ENCODE measurements at places on chromosomes 3 and 15.

DNA sequence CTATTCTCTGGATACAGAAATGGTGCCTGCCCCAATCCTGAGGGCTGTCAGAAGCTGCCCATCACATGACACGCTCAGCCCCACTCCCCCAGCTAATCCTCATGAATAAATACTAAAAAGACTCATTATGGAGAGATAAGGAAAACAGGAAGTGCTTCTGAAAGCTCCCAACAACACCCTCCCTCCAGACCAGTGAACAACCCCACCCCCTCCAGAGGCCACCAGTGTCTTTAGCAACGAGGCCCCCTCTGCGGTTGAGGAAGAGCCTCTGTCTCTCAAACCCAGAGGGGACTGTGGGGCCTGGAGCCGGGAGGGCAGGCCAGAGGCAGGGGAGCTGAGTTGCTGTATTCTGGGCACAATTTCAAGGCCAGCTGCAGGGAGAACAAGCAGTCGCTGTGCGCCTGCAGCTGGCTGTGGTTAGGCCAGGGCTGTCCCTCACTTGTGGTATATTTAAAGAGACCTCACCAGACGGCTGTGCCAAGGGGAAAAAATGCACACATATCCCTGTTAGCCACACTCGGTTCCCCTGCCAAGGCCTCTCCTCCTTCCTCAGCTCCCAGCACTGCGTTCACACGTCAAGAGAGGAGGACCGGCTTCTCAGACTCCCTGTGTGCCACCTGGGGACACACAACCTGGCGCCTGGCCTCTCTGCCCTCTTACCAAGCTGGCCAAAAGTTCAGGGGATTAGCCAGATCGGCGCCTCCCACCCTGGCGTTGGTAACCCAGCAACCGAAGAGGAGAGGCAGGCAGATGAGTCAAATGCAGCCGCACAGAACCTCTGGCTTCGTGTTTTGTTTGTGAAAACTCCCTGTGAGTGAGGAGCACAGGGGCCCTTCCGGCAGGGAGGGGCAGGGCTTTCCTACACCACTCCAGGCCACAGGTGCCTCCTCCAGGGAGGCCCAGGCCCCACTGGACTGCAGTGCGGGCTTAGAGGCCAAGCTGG is 101.2 kb upstream of the ETV5 start:
- DNase-seq: no peak

GRCh38 chr3:4716706-4717362 is 223.7 kb downstream of the ITPR1 start:
- DNase-seq: no peak

GRCh38 chr3:49804141-49805041 is 1.3 kb downstream of the INKA1 start:
- no peak for DNase-seq

DNA sequence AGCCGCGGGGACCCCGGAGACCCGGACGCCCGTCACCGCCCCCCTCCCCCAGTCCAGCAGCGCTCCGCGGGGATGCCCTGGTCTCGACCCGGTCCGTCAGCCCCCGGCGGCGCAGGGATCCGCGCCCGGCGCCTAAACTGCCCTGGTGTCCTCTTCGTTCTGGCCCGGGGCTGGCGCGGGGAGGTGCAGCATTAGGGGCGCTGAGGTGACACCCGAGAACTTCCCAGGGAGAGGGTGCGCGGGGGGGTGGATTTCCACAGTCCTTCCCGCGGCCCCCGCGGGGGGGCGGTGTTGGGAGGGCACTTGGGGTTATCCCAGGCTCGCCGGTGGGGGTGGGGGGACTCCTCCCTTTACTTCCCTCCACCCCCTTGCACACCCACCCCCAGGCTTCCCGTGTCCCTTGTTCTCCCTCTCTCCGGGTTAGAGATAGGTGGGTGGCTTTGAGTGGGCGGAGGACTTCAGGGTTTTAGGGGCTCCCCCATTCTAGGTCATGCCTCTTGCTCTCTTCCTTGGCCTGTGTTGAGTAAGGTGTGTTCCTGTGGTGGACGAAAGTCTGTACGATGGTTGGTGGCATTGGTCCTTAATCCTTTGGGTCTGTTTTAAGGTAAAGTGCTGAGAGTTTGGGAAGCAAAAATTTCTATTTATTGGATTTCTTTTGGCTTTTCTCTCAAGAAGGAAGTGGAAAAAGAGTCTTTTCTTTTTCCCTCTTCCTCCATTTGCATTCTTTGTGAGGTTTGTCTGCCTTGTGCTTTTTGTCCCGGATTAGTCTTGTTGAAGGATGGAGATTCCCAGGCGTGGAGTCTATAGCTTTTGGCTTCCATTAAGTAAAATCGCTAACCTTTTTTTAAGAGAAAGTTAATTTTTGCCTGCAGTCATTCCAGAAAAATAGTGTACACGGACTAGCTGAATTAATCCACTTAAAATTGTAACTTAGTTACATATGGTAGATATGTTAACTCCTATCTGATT is 811 bp downstream of the SKIL start:
- DNase-seq: peak; percentile 45

GRCh38 chr3:66938338-66938963 is 59.7 kb upstream of the KBTBD8 start:
- DNase-seq: peak; percentile 7

- peak; percentile 44 for DNase-seq
Observed at GRCh38 chr15:84598993-84599392, 1.8 kb upstream of the ZSCAN2 start.

- DNase-seq: no peak
Observed at GRCh38 chr15:57114070-57114469, 195.6 kb downstream of the TCF12 start.

All from RCC 7860 (cell line).